ENCODE measurements at places on chromosomes 2 and 18.
A peak's percentile ranks its signal among the peaks of the same experiment; 100 is the strongest.

- DNase-seq: no peak
Observed at GRCh38 chr2:216949700-216950413, 90.0 kb upstream of the TNP1 start.

- no peak for DNase-seq
Observed at GRCh38 chr2:240424341-240425235, 10.9 kb upstream of the GPC1 start.

- peak; percentile 41 for DNase-seq
Observed at GRCh38 chr18:3478262-3478978, 28.4 kb downstream of the TGIF1 start.

- DNase-seq: no peak
Observed at GRCh38 chr2:166831930-166832329, 56.4 kb upstream of the XIRP2 start.

DNA sequence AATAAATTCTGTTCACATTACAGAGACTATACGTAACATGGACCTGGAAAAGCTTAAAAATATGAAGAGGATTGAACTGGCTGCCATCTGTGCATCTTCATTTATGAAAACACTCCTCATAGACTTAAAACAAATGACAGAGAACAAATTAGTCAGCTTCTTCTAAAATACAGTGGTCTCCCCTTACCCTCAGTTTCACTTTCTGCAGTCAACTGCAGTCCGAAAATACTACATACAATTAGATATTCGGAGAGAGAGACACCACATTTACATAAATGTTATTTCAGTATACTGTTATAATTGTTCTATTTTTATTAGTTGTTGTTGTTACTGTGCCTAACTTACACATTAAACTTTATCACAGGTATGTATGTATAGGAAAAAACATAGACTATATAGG lies 6.5 kb downstream of the RNF103 start:
- DNase-seq: no peak

DNA sequence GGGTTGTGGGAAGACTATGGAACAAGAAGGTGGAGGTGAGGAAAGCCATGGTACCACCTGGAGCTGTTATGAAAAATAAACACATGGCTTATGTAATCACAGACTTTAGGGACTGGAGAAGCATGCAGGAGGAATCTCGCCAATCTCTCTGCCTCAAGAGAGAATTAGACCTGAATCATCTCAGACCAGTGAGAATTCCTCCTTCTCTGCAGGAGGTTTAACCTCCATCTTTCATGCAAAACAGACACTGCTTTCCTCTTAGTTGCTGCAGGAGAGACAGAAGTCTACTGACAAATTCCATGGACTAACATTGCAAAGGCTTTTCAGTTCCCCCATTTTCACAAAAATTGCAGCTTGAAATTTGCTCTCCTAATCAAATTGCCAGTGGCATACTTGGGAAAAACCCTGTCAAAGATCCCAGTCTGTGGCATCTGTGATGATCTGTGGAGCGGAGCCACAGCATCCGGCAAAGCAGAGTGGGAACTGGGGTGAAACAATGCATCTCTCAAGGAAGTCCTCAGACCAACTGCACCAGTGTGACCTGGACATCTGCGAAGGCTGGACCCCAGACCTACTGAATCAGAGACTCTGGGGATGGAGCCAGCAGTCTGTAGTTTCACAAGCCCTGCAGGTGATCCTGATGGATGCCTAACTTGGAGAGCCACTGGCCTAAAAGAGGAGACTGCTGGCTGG lies 28.6 kb upstream of the NCKAP5 start:
- DNase-seq: no peak

DNA sequence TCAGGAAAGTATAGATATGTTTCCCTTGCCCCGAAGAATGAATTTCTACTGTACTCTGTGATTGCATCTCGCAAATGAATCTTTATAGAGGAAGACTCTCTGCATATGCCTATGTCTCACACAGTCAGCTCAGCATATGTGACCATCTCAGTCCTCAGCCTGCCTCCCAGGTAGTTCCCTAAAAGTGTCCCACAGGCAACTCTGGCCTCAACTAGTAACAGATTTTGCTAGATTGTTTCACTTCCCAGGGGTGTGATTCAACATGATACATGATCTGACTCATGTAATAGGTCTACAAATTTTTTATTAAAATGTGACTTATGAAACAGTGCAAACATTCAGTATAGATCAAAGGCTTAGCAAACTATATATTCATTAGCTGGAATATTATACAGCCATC lies 296.6 kb upstream of the CRIM1 start:
- DNase-seq: no peak

- DNase-seq: peak; percentile 52
Observed at GRCh38 chr2:106115250-106115649, 78.9 kb downstream of the UXS1 start.

- no peak for DNase-seq
Observed at GRCh38 chr18:58427321-58427720, 201.6 kb downstream of the ALPK2 start.

- DNase-seq: no peak
Observed at GRCh38 chr2:239938651-239939486, 86.3 kb downstream of the NDUFA10 start.

DNA sequence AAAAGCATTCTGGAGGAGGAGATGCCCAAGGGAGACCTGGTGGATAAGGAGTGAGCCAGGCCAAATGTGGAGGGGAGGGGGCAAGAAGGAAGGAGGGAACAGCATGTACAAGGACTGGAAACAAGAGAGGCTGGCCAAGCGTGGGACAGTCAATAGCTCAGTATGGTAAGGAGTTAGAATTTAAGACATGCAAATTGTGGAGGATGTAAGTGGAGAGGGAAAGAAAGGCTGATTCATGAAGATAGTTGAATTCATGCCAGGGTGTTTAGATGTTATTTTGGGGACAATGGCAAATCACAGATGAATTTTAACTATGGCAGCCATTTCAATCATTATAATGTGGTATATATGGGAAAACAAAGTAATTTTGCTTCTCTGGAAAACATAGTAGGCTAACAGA lies 462.3 kb downstream of the MEIS1 start:
- DNase-seq: peak; percentile 24

DNA sequence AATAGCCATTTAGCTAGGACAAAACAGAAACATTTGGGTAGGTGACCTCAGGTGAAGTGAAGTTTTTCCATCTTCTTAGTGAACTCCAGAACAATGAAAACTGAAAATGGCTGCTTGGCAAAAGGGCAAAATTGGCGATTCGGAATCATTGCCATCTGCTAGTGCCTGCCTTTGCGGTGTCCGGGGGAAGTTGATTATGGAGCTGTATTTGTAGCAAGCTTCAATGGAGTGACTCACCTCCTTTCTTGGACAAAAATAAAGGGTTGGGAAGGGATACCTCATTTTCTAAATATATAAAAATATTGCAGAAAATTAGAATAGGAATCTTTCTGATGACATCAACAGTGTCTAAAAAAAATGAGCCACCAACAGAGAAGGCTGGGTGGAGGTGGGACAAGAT lies 460.5 kb downstream of the TGIF1 start:
- peak; percentile 31 for DNase-seq

GRCh38 chr18:12238826-12239225 lies 15.3 kb upstream of the CIDEA start:
- DNase-seq: no peak

DNA sequence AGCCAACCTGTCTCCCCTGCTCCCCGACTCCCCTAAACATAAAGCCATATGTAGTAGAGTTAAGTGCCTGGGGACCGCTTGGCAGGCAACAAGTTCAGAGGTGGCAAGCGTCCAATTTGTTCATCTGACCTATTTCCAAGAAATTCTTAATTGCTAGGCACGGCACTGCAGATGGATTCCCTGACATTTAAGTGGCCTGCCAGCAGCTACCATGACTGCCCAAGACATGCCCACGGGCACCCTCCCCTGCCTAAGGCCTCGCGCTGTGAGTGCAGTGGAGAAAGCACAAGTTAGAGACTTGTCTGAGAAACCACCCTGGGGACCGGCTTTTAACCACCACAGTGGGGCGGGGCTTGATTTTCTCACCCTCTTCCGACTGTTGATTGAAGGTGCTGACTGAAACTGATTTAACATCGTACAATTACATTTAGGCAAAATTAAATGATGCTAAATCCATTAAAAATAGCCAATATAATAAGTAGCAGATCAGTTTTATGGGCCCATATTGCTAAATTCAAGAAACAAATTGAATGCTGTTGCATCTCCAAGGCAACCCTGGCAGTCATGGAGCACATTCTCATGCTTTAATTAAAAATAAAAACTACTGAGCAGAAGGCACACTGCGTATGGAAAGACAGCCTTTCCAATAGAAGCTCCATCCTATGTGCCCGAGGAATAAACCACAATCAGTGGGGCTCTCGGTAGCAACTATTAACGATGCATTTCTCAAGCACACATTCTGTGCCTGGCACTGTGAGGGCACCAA lies 163.6 kb upstream of the ACAA2 start:
- DNase-seq: no peak

GRCh38 chr2:187470698-187471097 lies 22.6 kb upstream of the CALCRL start:
- DNase-seq: no peak

- peak; percentile 94 for DNase-seq
Observed at GRCh38 chr2:17643031-17643615, 102.6 kb downstream of the VSNL1 start.

DNA sequence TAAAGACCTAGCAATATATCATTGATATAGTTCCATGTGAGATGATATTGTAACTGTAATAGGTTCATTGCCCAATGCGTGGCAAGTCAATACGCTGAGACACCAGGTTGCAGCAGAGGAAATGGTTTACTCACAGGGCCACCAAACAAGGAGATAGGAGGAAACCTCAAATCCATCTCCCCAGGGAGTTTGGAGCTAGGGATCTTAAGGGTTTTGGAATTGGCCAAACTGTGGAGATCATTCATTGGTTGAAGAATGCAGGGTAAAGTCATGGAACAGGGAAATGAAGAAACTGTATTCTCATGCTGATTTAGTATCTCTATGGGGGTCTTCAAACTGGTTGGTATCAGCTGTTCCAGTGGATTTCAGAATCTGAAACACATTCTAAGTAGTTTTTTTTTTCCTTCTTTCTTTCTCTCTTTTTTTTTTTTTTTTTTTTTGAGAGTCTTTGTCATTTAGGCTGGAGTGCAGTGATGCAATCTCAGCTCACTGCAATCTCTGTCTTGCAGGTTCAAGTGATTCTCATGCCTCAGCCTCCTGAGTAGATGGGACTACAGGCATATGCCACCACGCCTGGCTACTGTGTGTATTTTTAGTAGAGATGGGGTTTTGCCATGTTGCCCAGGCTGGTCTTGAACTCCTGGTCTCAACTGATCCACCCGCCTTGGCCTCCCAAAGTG lies 30.7 kb upstream of the PPM1B start:
- no peak for DNase-seq

- no peak for DNase-seq
Observed at GRCh38 chr2:215270118-215270451, 41.8 kb upstream of the ATIC start.

- DNase-seq: no peak
Observed at GRCh38 chr2:47530105-47530760, 127.3 kb downstream of the MSH2 start.

- DNase-seq: no peak
Observed at GRCh38 chr2:18922276-18922675, 332.9 kb upstream of the NT5C1B start.

DNA sequence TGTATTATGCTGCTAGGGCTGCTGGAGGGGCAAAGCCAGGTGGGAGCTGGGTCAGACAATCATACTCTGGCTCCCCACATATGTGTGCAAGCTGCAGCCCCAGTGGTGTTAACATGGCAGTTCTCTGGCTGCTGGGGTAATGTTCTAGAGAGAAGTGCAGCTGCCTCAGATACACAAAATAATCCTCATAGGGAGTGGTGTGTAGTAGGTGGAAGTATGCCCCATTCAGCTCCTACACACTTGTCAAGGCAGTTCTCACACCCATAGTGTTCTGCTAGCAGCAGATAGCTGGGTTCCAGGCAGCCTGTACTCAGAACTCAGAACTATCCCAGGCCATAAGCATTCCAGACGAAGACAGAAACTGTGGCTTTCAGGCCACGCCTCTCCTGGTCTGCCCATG lies 87.9 kb upstream of the NT5C1B start:
- DNase-seq: no peak

DNA sequence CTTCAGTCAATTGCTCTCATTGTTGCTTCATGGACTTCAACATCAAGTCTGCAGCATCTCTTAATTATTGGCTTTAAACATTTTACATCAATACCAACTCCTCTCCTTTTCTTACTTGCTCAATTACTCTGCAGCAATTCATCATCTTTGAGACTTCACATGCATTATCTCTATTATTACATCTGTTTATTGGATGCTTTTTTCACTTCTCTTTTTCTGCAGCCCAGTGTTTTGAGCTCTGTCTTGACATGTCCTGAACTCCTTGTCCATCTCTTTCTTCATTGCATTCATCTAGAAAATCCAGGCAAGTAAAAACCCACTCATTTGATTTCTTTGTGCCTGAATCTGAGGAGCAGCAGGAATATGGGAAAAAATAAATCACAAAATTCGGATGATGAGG lies 647.9 kb downstream of the PLCL1 start:
- no peak for DNase-seq

DNA sequence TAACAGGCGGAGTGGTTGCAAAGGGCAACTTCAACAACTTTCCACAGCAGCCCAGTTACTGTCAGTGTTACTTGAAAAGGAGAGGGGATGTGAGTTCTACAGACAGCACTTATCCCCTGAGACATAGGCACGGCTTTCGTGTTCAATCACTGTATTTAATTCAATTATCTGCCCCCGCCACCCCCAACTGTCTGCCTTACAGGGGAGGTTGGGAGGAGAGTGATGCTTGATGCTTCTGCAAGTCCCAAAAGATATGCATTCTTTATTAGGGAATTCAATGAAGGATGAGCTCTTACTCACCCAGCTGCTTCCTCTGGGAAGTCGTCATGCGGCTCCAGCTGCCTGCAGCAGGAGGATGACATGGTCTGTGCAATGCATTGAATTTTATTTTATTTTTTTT lies 639.9 kb downstream of the DCC start:
- no peak for DNase-seq

GRCh38 chr2:216585441-216585840 lies 47.8 kb upstream of the IGFBP2 start:
- no peak for DNase-seq

DNA sequence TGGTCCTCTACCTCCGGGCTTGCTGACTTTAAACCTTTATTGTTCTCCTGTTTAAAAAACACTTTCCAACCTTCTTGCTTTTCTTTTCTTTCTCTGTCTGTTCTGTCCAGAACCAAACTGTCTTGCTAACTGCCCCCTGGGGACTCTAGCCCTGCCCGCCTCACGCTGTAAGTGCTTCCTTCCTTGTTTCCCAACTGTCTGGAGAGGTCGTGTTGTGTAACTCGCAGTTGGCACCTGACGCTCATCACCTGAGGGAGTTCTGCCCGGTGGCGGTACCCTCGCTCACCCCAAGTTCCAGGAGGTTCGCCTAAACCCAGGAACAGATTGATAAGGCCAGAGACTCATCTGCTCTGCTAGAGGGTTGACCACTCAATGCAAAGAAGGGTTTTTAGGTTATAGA lies 123.4 kb downstream of the MTCL1 start:
- DNase-seq: no peak

DNA sequence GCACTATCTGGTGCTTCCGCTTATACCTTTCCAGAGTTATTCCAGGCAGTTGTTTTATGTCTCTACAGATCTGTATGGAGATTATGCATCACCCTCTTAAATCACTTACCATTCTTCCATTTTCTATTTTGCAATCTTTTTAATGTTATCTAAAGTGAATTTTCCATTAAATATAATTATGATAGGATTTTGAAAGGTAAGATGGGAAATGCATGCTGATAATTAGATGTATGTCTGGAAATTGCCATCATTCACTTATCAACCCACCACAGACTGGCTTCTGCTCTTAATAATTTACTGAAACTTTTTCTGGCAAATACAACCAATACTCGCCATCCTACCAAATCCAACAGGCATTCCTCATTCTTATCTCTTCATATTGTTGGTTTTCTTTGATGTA lies 227.4 kb upstream of the MC4R start:
- DNase-seq: no peak

GRCh38 chr2:241561832-241562231 lies 3.3 kb downstream of the BOK start:
- DNase-seq: peak; percentile 94

Measured in AG20443 (cell line).